Activated T-cell treated with anti-CD3 and anti-CD28 coated beads, Interleukin-2, amount 50 U/mL, for 72 hours (primary cell): ENCODE measurements at places on chromosomes 6 and 20.

DNA sequence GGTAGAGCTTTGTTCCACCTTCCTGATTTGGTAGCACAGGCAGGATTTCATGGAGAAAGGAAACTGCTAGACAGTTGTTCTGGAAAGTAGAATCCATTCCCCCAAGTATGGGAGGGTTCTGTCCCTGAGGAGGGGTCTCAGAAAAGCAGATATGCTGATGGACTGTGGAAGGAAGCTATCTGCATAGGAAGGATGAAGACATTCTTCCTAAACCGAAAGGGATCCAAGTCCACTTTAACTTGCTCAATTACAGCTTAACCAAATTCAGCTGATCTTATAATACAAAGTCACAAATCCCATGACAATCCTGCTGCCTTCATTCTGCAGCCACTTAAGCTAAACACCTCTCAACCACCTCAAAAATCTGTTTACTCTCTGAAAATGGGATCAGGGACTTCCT is 2.6 kb downstream of the MAN1A1 start:
- no peak for DNase-seq

DNA sequence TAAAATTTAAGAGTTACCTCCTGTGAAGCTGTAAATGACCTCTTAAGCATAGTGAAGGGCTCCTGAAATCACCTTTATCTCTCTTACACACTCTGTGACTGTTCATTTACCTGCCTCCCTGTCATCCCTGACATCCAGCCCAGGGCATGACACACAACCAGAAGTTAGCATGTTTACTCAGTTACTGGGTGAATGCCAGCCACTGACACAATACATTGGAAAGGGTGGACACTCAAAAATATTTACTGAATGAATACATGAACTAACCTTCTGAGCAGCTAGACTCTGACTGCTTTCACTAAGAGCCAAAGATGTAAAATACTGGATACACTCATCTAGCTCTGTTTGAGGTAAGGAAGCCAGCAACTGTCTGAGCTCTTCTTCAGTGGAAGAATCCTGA is 25.3 kb downstream of the SERAC1 start:
- DNase-seq: no peak

- DNase-seq: no peak
Measured at GRCh38 chr6:41489120-41489851, 56.9 kb upstream of the FOXP4 start.

DNA sequence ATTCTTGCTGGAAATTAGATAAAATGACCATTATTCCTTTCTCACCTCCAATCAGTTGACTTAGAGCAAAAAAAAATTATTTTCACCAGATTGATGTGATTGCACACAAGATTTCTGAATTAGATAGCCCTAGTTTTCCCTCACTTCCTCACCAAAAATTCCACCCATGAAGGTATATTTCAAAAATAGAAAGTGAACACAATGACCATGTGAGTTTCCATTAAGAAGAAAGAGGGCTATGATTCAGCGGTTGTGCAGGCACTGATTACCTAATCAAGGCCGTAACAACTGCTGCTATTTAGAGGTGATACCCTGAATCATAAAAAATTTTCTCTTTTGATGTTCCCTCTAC is 19.5 kb upstream of the RALGAPA2 start:
- DNase-seq: no peak
